MG63 (cell line): ENCODE measurements at places on chromosomes 2 and 18. TPM values are rescaled to one million over a fixed set of nuclear protein-coding genes. Genes with fewer than 3 reads are reported as not detected.

Gene SULT6B1
- total RNA-seq, result not detected in 2 replicates

Gene FSHR
- not detected in 2 replicates for total RNA-seq

Gene SCN1A
- not detected in 2 replicates for total RNA-seq

Gene TIMM21
- 15.6 and 36.8 TPM in 2 replicates for total RNA-seq

Gene VWC2L
- not detected in 2 replicates for total RNA-seq

Gene NFATC1
- total RNA-seq, result 4.5 and 6.9 TPM in 2 replicates

Gene ANKRD36
- 4.8 and 9.8 TPM in 2 replicates for total RNA-seq

Gene TMEM182
- total RNA-seq, result 2.2 and 5.2 TPM in 2 replicates

Gene TMEM247
- not detected in 2 replicates for total RNA-seq

Gene CXCR1
- total RNA-seq, result not detected in 2 replicates

Gene CNTNAP5
- total RNA-seq, result not detected in 2 replicates

Gene MATN3
- total RNA-seq, result 0.15 and 0.76 TPM in 2 replicates

Gene SCYGR7
- total RNA-seq, result not detected in 2 replicates

Gene PAIP2B
- total RNA-seq, result 0.03 TPM in 1 of 2 replicates, not detected in the other

Gene GTF2A1L
- total RNA-seq, result not detected in 2 replicates

Gene IL18RAP
- total RNA-seq, result not detected in 2 replicates

Gene CYS1
- total RNA-seq, result 1.0 and 2.0 TPM in 2 replicates

Gene DUSP19
- 0.69 and 0.86 TPM in 2 replicates for total RNA-seq

Gene TP53I3
- 5.0 and 6.5 TPM in 2 replicates for total RNA-seq

Gene TMEM18
- 19.0 and 32.5 TPM in 2 replicates for total RNA-seq

Gene ELOA2
- total RNA-seq, result not detected in 2 replicates

Gene SCTR
- not detected in 2 replicates for total RNA-seq

Gene GPR75
- total RNA-seq, result 0.53 TPM in 1 of 2 replicates, not detected in the other

Gene GPR17
- total RNA-seq, result not detected in 2 replicates

Gene CCDC150
- total RNA-seq, result 3.3 and 3.5 TPM in 2 replicates

Gene SRSF7
- total RNA-seq, result 178 and 201 TPM in 2 replicates

Gene IL1R2
- not detected in 2 replicates for total RNA-seq

Gene ERFE
- 11.1 and 24.6 TPM in 2 replicates for total RNA-seq

Gene SATB2
- 3.4 and 5.1 TPM in 2 replicates for total RNA-seq

Gene PARD6G
- 3.4 TPM in 2 replicates for total RNA-seq

Gene POTEI
- 0.10 and 0.13 TPM in 2 replicates for total RNA-seq

Gene PAX8
- total RNA-seq, result 0.46 and 0.69 TPM in 2 replicates

Gene CAPN14
- not detected in 2 replicates for total RNA-seq
